ENCODE measurements at places on chromosomes 16 and 17. TPM values are rescaled to one million over a fixed set of nuclear protein-coding genes. Genes with fewer than 3 reads are reported as not detected.

DNA sequence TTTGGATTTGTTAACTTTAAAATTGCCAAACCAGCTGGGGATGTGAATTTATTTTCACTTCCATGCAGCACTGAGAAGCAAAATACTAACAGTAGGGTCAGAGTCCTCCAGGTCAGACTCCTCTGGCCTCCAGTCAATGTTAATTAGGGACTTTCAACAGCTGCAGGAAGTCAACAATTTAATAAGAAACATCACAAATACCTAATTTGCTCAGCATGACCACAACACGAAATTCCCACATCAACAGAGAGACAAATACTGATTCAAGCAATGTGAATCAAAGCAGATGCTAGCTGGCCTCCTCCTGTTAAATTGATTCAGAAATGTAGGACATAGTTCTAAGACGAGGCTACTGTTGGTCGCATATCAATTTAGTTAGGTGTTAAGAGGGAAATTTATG, 111.7 kb downstream of the ABCA8 start:
- no peak for DNase-seq

- DNase-seq, result no peak
These were observed 401.3 kb downstream of the ZFHX3 start for GRCh38 chr16:72646615-72647014.

DNA sequence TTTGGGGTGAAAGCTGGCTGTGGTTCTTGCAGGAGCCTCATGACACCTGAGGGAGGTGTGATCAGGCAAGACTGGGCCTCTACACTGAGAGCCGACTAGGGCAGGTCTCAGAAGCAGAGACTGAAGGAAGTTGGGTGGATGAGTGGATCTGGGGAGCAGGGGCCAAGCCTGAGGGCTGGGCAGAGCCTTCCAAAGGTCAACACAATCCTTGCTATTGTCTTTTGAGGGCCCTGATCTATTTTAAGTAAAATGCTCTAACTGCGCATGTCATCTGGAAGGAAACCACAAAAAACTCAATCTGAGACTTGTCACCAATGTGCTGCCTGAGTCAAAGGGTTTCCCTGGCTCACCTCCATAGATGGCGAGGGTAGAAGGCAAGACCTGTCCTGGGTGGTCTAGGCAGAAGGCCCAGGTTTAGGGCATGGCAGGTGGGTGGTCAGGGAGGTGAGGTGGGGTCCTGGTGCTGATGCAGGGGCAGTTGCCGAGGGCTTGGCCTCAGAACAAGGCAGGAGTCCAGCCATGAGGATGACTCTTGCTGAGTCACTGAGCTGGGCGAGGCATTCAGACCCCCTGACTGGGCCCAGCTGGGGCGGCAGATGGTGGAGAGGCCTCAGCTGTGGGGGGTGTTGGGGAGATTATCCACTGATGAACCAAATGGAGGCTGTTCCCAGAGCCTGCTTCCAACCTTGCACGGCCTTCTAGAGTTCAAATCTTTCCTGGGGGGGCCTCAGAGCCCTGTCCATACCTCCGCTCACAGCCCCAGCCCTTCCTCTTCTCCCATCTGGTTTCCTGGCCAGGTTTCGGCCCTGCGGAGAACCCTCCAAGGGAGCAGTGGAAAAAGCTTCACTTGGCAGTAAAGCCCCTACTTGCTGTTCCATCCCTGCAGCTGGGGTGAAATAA, 5.1 kb downstream of the MVP start:
- DNase-seq, result no peak

DNA sequence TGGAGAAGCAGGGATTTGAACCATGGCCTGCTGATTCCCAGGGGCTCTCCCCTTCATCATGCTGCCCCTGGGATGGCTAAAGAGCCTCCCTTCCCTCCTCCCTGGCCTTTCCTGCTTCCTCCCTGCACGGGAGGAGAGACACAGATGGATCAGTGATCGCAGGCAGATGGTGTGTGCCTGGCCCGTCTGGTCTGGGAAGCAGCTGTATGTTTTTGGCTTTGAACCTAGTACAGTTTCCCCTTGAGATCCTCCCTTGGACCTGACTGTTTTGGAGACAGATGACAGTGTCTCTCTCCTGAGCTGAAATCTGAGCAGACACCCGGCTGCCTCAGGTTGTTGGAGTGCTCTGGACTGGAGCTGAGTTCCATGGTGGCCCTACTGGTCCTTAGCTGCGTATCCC, 29.0 kb upstream of the ATP2C2 start:
- DNase-seq, result no peak

Gene IL34
- 4.4 TPM for total RNA-seq

Gene MILR1
- not detected for total RNA-seq

Gene ERBB2
- total RNA-seq, result 217 TPM
